Spleen (tissue), 13 donors: ENCODE measurements at places on chromosomes 1 and 21. TPM values are rescaled to one million over a fixed set of nuclear protein-coding genes. Genes with fewer than 3 reads are reported as not detected.

The CDCA8 gene
- 4.3 TPM for total RNA-seq

The STUM gene
- 0.52 TPM for total RNA-seq

The CALML6 gene
- total RNA-seq, result 0.66 TPM

The TFF3 gene
- total RNA-seq, result 123 TPM

The PCAT6 gene
- 1.3 TPM for total RNA-seq

The CSF1 gene
- total RNA-seq, result 150 TPM

The KIF17 gene
- 63.2 TPM for total RNA-seq

The TBX19 gene
- 4.2 TPM for total RNA-seq

The BACE2 gene
- total RNA-seq, result 46.0 TPM

The MROH7 gene
- total RNA-seq, result 1.1 TPM

The ARTN gene
- not detected for total RNA-seq

The DHRS3 gene
- 35.9 TPM for total RNA-seq

The TAS1R1 gene
- 0.13 TPM for total RNA-seq

The CYP4A22 gene
- total RNA-seq, result not detected

The HLCS gene
- 18.1 TPM for total RNA-seq

The FCRL4 gene
- 1.2 TPM for total RNA-seq

The CNKSR1 gene
- total RNA-seq, result 3.7 TPM

The SPATA1 gene
- total RNA-seq, result 3.0 TPM

The TACSTD2 gene
- total RNA-seq, result 0.35 TPM

The NMNAT2 gene
- 0.13 TPM for total RNA-seq

The CSMD2 gene
- 1.9 TPM for total RNA-seq

The C1QB gene
- 1,098 TPM for total RNA-seq

The LIN28A gene
- not detected for total RNA-seq

The LORICRIN gene
- not detected for total RNA-seq

The NTMT2 gene
- total RNA-seq, result not detected

The SMCP gene
- total RNA-seq, result not detected

The OLIG2 gene
- total RNA-seq, result not detected

The RASSF5 gene
- 168 TPM for total RNA-seq

The CELA2B gene
- not detected for total RNA-seq

The RCAN1 gene
- total RNA-seq, result 14.8 TPM

The FCRLB gene
- 4.3 TPM for total RNA-seq

The ARHGEF16 gene
- 0.60 TPM for total RNA-seq

The ATP1A2 gene
- total RNA-seq, result 5.6 TPM

The GPA33 gene
- total RNA-seq, result 1.0 TPM

The KRTAP7-1 gene
- not detected for total RNA-seq

The ANKRD34A gene
- 1.2 TPM for total RNA-seq

The C1QTNF12 gene
- not detected for total RNA-seq

The KCNA2 gene
- total RNA-seq, result 1.4 TPM

The LZIC gene
- total RNA-seq, result 24.3 TPM

The CFAP74 gene
- not detected for total RNA-seq

The ANGPTL3 gene
- not detected for total RNA-seq

The KMO gene
- total RNA-seq, result 16.7 TPM

The AKR7A3 gene
- 0.97 TPM for total RNA-seq
